Inflammatory macrophage treated with lipopolysaccharide for 1 hour (primary cell): ENCODE measurements at places on chromosomes 12 and 14.

GRCh38 chr12:101839324-101840283 lies 8.8 kb upstream of the GNPTAB start:
- peak; percentile 93 for DNase-seq

DNA sequence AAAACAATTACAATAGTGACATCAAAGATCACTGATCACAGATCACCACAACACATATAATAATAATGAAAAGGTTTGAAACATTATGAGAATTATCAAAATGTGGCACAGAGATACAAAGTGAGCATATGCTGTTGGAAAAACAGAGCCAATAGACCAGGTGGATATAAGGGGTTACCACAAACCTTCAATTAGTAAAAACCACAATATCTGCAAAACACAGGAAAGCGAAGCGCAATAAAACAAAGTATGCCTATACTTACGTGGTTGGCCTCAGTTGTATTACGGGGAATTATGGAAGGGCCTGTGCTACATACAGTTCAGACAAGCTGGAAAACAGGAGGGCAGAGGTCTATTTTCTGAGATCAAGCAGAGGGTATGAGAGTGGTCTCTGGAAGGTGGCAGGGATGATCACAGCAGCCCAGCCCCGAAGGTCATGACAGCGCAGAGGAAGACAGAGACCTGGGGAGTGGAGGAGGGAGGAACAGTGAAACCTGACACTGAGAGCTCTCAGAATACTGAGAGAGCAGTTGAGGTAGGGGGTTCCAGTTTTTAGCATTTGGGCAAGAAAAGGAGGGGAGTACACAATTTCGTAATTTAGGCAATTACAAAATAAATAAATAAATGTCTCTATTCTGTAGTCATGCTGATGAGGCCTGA lies 41.3 kb downstream of the IFNG start:
- DNase-seq, result no peak

- DNase-seq, result no peak
Observed at GRCh38 chr12:18837025-18837424, 99.1 kb downstream of the CAPZA3 start.

- DNase-seq, result peak; percentile 67
Observed at GRCh38 chr14:89040460-89041256, 216.2 kb downstream of the TTC8 start.

DNA sequence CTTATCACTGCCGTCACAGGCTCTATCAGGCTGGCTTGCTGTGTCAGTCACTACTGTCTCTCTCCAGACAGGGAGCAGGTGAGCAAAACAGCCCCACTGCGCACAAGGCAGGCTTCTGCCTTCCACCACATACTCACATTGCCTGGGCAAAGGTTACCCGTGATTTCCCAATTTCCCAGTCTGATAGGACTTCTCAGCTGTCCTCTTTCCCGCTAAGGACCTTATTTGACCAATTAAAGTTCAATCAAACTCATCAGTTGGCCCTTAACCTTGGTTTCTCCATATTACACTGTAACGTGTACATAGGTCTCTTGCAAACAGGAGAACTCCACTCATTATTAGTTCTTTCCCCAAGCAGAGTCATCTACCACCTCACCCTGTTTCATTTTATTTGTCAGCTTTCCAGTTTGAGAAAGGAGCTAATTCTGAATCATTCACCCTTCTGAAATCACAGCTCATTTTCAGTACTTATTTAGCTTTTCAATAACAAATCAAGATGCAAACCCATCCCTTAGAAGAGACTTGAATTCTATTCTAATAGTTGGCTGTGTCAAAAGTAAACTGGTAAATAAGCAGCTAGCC lies 170.8 kb downstream of the ESR2 start:
- no peak for DNase-seq

DNA sequence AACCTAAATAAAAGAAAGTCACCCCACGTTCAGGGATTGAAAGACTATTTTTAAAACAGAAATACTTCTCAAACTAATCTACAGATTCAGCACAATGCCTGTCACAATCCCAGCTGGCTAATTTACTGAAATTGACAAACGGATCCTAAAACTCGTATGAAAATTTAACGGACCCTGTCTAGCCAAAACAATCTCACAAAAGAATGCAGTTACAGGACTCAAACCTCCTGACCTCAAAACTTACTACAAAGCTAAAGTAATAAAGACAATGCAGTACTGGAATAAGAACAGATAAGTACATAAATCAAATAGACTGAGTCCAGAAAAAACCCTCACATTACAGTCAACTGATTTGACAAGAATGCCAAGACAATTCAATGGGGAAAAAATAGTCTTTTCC lies 48.8 kb downstream of the IPO8 start:
- DNase-seq, result no peak

DNA sequence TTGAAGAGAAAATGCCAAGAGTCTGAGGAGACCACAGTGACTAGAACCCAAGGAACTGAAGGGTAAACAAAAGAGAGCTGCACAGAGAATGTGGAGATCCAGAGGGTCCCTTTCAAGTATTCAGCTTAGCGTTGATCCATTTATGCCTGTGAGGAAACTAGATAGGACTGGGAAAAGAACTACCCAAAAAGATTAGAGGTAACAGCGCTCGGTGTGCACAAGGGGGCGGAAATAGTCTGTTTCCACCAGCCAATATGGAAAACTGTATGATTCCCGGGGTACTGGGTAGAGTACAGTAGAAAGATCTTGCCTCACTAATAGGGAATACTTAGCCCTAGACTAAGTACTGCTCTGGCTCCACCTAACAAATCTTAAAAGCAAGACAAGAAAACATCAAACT lies 135.5 kb downstream of the DPF3 start:
- DNase-seq, result no peak

- DNase-seq, result no peak
Observed at GRCh38 chr14:44151130-44151820, 355.8 kb downstream of the FSCB start.
